ENCODE measurements at places on chromosomes 3 and 15.

- no peak for DNase-seq
Measured at GRCh38 chr3:133054586-133054985, 16.4 kb downstream of the TMEM108 start.

DNA sequence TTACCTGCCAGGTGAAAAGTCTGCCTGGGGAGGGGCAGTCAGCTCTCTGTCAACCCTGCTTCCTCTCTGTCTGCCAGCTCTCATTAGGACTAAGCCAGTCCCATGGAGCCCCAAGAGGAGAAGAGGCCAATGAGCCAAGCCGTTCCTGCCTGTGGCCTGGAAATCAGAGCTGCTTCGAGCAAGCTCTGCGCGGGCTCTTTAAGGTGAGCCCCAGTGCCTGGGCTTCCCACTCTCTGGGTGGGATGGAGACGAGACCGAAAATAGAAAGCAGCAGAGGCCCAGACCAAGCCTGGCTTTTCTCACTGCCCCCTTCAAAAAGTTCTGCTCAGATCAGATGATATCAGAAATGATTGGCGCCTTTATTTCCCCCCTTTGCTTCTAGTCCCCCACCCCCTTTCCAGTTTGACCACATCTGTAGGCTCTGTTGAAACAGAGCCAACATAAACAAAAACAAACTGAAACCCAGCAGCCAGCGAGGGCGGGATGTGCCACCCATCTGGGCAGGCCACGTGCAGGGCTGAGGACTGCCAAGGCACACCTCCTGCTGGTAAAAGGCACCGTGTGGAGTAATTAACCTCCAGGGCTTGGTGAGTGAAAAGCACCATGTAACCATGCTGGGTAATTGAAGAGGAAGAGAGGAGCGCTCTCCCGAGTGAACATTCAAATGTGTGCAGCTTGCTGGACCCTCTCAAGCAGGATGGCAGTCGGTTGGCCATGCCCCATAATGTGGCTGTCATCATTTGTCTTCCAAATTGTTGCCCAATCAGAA lies 471.0 kb upstream of the PROK2 start:
- peak; percentile 86 for DNase-seq

DNA sequence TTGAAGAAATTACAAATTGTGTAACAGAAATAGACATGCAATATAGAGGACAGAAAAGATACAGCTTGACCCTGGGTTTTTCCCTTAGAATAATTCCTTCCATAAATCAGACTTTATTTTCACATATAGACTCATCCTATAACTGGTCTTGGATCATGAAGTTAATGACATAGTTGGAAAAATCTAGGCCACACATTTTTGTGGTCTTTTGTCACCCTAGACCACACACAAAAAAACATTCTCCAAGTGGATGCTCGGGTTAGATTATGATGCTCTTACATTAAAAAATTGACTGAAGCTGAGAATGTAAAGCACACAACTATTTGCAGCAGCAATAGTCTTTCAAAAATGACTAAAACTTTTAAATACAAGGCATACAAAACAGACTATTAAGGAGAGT lies 7.5 kb upstream of the PLA2G4D start:
- no peak for DNase-seq

- DNase-seq, result peak; percentile 12
Measured at GRCh38 chr15:49741712-49742111, 120.9 kb downstream of the DTWD1 start.

DNA sequence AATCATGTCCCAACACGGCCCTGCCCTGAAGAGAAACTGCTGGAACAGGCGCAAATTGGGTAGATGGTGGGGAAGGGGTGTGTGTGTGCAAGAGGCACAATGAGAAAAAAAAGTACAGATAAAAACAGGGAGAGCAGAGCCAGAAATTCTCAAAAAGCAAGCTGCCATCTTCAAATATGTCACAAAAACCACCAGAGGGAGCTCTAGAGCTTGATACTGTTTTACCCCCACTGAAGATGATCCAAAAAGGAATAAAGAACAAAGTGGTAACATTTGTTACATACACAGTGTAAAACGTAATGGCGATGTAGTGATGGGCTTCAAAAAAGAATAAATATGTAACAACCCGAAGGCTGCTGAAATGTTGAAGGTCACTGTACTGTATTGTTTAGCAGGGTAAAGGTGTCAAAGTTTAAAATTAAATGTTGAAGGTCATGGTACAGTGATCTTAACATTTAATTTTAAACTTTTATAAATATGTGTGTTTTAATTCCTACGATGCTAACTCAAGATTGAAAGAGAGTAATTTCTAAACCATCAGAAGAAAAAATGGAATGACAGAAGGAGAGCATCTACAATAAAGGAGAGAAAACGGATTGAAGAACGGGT lies 6.0 kb downstream of the SNRPA1 start:
- peak; percentile 47 for DNase-seq

DNA sequence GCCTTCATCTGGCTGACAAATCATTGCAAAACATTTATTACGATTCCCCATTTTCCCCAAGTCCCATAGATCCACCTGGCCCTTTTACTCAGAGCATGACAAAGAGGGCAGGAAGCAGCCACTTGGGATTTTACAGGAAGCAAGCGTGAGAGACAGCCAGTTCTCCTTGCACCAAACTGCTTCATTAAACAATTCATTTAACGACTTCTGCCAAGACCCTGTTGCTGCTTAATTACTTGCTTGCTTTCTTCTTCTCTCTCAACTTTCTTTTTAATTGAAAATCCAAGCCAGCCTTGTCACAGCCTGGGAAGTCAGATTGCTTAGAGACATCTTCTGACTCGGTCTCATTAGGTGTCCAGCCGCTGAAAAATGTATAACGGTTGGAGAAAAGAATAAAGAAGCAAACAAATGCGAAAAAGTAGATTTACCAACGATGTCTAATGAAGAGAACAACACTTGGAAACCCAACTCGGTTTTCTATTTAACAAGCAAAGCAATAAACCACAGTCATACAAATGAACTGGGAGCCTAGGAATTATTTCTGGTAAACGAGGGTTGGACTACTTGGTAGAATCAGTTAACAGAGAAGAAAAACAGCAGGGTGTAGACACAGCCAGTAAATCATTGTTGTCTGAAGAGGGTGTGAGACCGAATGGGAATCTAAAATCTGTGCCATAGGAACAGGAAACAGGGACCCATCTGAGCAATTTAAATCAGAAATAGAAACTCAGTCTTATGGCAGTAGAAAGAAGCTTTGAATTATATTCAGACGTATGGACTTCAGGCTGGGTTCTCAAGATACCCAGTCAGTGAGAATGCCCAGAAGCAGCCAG lies 298.3 kb downstream of the LRRC3B start:
- DNase-seq, result peak; percentile 25

GRCh38 chr3:94127115-94127514 lies 64.3 kb downstream of the NSUN3 start:
- DNase-seq, result peak; percentile 99

DNA sequence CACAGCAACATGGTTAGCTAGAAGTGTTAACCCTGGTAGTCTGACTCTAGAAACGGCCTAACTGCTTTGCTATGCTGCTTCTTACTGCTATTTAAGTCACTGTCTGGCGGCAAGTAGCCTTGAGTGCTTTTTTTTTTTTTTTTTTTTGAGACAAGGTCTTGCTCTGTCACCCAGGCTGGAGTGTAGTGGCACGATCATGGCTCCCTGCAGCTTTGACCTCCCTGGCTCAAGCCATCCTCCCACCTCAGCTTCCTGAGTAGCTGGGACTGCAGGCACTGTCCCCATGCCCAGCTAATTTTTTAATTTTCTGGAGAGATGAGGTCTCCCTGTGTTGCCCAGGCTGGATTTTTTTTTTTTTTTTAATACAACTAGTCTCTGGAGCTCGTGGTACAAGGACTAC lies 93.2 kb downstream of the ITPR1 start:
- DNase-seq, result no peak

DNA sequence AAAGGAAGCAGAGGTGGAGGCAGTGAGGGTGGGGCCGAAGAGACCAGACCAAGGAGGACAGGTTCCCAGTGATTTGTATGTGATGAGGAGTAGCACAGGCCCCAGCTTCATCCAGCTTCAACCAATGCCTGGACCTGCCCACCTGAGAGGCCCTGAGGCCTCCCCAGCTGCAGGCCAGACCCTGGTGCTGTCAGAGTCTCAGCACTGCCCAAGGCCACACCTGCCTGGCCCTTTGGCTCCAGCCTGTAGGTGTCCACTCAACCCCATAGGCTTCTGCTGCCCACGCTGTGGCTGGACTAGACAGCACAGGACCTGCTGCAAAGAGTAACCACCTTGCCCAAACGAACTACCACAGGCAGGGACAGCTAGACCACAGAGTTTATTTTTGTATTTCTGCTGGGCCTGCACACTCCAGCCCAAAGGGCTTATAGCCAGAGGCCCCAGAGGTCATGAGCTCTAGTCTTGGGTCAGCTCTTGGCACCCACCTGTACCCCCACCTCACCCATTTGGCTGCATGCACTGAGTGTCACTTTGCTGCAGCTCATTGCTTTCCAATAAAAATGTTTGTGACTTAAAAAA lies 81.9 kb upstream of the CDV3 start:
- DNase-seq, result no peak

- DNase-seq, result no peak
Measured at GRCh38 chr3:41357271-41357670, 158.0 kb downstream of the CTNNB1 start.

GRCh38 chr15:40664909-40665308 lies 30.1 kb upstream of the RAD51 start:
- no peak for DNase-seq

- no peak for DNase-seq
Measured at GRCh38 chr3:59680919-59681318, 631.1 kb upstream of the CFAP20DC start.

- DNase-seq, result peak; percentile 37
Measured at GRCh38 chr3:123347691-123348264, 101.1 kb downstream of the ADCY5 start.

Data from NCI-H1105 treated with DMSO at 0.1 percent for 48 hours (cell line).